ENCODE measurements at places on chromosomes 2 and 18. TPM values are rescaled to one million over a fixed set of nuclear protein-coding genes. Genes with fewer than 3 reads are reported as not detected.

Gene CDK5R2
- total RNA-seq, result 0.78 TPM

Gene RNASEH1
- 11.2 TPM for total RNA-seq

Gene RAPGEF4
- total RNA-seq, result 4.7 TPM

Gene RAB27B
- 0.66 TPM for total RNA-seq

Gene PARD3B
- 17.8 TPM for total RNA-seq

Gene AP1S3
- 8.3 TPM for total RNA-seq

Gene CHMP1B
- total RNA-seq, result 27.4 TPM

Gene CPLX4
- not detected for total RNA-seq

Gene ACMSD
- total RNA-seq, result 0.52 TPM

Gene ITGA4
- 3.4 TPM for total RNA-seq

Gene C2orf80
- total RNA-seq, result not detected

Gene EXOC6B
- total RNA-seq, result 11.7 TPM

Gene FAHD2B
- 12.7 TPM for total RNA-seq

Gene ST8SIA5
- total RNA-seq, result under 0.01 TPM

Gene VWC2L
- not detected for total RNA-seq

Gene ACOXL
- total RNA-seq, result 0.52 TPM

Gene INHA
- 1.6 TPM for total RNA-seq

Gene CWC22
- 8.2 TPM for total RNA-seq
